ENCODE measurements at places on chromosomes 2 and 18. TPM values are rescaled to one million over a fixed set of nuclear protein-coding genes. Genes with fewer than 3 reads are reported as not detected.
A peak's percentile ranks its signal among the peaks of the same experiment; 100 is the strongest.

Gene UBXN2A
- total RNA-seq: 23.5 TPM

- no peaks in the 10 kb centered on the region for H3K27me3 ChIP-seq
- DNase-seq: no peak
- H3K4me3 ChIP-seq: no peak overlapping the region
Measured at GRCh38 chr18:60554967-60555366, 182.4 kb upstream of the MC4R start.

- no peaks in the 10 kb centered on the region for H3K36me3 ChIP-seq
- H3K4me3 ChIP-seq: no peak overlapping the region
- peak; percentile 59 for DNase-seq
- H3K27ac ChIP-seq: no peak overlapping the region
- H3K4me1 ChIP-seq: no peaks in the 10 kb centered on the region
Measured at GRCh38 chr18:24027156-24027827, 12.7 kb downstream of the TTC39C start.

DNA sequence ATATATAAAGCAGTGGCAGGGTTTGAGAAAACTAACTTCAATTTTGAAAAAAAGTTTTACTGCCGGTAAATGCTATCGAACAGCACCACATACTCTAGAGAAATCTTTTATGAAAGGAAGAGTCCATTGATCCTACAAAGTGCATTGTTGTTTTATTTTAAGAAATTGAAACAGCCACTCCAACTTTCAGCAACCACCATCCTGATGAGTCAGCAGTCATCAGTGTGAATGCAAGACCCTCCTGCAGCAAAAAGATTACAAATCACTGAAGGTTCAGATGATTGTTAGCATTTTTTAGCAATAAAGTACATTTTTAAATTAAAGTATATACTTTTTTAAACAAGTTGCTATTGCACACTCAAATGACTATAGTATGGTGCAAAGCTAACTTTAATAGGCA, 1017.7 kb upstream of the CRIM1 start:
- no peaks in the 10 kb centered on the region for H3K27me3 ChIP-seq
- no peak overlapping the region for H3K27ac ChIP-seq
- no peak overlapping the region for H3K4me3 ChIP-seq

GRCh38 chr18:60649107-60649506, 276.5 kb upstream of the MC4R start:
- no peaks in the 10 kb centered on the region for H3K4me1 ChIP-seq
- H3K27me3 ChIP-seq: no peaks in the 10 kb centered on the region
- H3K27ac ChIP-seq: no peak overlapping the region

GRCh38 chr2:144516411-144516980, 3.4 kb downstream of the ZEB2 start:
- no peaks in the 10 kb centered on the region for H3K27me3 ChIP-seq
- H3K36me3 ChIP-seq: no peaks in the 10 kb centered on the region
- peak overlapping the region; percentile 89 for H3K4me3 ChIP-seq

GRCh38 chr2:3488855-3489763, 30.2 kb downstream of the ADI1 start:
- no peak overlapping the region for H3K4me3 ChIP-seq
- H3K36me3 ChIP-seq: peaks cover 12% of the 10 kb centered on the region
- DNase-seq: peak; percentile 28
- peaks cover 9% of the 10 kb centered on the region for H3K4me1 ChIP-seq
- no peaks in the 10 kb centered on the region for H3K27me3 ChIP-seq

DNA sequence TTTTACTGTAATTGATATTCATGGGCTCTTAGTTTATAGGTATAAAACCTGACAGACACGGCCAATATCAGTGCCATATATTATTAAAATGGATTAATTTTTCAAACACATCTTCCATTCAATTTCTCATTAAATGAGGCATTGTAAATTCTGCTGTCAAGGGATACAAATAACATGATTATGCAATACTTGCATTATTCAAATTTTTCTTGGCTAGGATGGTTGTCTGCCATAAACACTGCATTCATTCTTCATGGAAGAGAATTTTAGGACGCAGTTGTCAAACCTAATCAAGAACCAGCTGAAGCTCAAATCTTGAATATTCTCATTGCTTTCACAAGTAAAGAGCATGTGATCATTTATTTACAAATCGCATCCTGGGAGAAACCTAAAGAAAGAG, 255.6 kb downstream of the RDH14 start:
- no peak overlapping the region for H3K4me3 ChIP-seq
- DNase-seq: no peak
- no peaks in the 10 kb centered on the region for H3K36me3 ChIP-seq
- H3K4me1 ChIP-seq: no peaks in the 10 kb centered on the region
- no peak overlapping the region for H3K27ac ChIP-seq

DNA sequence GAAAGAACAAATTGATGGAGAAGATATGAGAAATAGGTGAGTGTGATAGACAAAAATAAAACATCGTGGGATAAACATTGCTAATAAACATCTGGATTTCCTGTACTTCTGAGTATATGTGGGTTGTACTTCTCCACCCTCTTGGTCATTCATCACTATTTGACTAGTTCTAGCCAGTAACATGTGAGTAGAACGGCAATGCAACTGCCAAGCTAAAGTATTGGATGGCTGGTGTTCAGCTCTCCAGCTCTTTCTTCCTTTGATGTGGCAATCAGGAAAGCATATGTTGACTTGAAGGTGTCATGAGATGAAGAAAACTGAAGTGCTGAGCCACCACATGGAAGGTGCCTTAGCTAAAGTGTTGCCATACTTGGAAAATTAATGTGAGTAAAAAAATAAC, 144.9 kb downstream of the SCG2 start:
- no peaks in the 10 kb centered on the region for H3K36me3 ChIP-seq
- no peaks in the 10 kb centered on the region for H3K4me1 ChIP-seq
- no peak overlapping the region for H3K4me3 ChIP-seq
- no peak overlapping the region for H3K27ac ChIP-seq
- DNase-seq: no peak

Gene SALL3
- 0.32 TPM for total RNA-seq

GRCh38 chr18:68778280-68778886, 19.5 kb upstream of the CCDC102B start:
- no peaks in the 10 kb centered on the region for H3K4me1 ChIP-seq
- H3K4me3 ChIP-seq: no peak overlapping the region
- no peaks in the 10 kb centered on the region for H3K36me3 ChIP-seq

DNA sequence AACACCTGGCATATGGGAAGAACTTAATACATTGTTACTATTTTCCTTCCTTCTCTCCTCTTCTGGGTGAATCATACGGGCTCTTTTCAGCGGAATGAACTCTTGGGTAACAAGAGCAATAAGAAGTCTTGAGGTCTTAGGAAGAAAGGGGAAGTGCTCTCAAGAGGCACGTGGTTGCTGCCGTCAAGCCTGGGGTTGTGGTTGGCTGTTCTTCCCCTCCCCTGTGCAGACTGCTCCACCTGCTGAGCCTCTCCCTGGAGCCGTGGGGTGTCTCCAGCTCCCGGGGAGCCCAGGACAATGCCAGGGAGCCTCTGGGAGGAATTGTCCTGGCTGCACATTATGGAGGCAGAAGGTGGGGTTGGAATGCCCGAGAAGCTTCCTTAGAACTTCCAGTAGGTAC, 19.4 kb downstream of the TOGARAM2 start:
- H3K4me1 ChIP-seq: no peaks in the 10 kb centered on the region
- H3K27ac ChIP-seq: no peak overlapping the region
- H3K4me3 ChIP-seq: no peak overlapping the region
- H3K36me3 ChIP-seq: no peaks in the 10 kb centered on the region
- peak; percentile 62 for DNase-seq
- H3K27me3 ChIP-seq: no peaks in the 10 kb centered on the region

DNA sequence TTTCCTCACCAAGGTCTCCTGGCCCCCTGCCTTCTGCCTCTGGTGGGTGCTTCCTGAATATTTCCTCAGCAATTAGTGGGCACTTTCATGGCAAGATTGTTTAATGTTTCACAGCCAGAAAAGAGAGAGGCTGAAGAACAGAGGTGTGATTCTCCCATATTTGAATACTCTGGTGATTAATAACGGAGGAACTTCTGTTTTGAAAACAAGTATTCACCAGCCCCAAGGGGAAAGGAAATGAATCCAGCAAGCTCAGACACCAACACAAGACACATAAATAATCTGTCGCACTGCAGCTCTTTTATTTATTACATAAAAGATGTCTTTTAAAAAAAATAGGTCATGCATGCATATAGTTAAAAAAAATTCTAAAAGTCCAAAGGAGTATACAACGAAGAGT, 57.7 kb downstream of the MRPL35 start:
- H3K27ac ChIP-seq: no peak overlapping the region
- no peak overlapping the region for H3K4me3 ChIP-seq
- H3K27me3 ChIP-seq: no peaks in the 10 kb centered on the region
- DNase-seq: no peak
- peaks cover 4% of the 10 kb centered on the region for H3K4me1 ChIP-seq

Gene ARHGEF33
- total RNA-seq: 0.16 TPM
